Glutamatergic neuron (in vitro differentiated cells): ENCODE measurements at places on chromosomes 1 and 21. TPM values are rescaled to one million over a fixed set of nuclear protein-coding genes. Genes with fewer than 3 reads are reported as not detected.

DNA sequence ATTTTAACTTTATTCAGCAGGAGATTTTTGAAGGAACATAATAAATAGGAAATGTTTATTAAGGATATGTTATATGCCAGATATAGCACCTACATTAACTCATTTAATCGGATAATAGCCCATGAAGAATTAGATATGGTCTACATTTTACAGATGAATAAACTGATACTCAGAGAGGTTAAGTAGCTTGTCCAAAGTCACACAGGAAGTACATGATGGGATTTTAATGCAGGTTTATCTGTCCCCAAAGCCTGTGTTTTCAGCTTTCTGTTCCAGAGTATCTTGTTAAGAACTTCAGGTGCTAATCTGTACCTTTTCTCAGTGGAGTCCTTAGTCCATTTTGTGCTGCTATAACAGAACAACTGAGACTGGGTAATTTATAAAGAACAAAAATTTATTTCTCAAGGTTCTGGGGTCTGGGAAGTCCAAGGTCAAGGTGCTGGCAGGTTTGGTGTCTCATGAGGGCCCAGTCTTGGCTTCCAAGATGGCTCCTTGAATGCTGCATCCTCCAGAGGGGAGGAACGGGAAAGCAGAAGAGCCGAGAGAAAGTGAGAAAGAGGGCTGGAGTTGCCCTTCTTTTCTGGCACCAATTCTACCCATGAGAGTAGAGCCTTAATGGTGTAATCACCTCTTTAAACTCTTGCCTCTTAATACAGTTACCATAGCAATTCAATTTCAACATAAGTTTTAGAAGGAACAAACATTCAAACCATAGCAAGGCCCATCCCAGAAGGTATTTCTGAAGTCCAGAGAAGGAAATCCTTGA lies 17.3 kb downstream of the C1orf21 start:
- no peak for DNase-seq

DNA sequence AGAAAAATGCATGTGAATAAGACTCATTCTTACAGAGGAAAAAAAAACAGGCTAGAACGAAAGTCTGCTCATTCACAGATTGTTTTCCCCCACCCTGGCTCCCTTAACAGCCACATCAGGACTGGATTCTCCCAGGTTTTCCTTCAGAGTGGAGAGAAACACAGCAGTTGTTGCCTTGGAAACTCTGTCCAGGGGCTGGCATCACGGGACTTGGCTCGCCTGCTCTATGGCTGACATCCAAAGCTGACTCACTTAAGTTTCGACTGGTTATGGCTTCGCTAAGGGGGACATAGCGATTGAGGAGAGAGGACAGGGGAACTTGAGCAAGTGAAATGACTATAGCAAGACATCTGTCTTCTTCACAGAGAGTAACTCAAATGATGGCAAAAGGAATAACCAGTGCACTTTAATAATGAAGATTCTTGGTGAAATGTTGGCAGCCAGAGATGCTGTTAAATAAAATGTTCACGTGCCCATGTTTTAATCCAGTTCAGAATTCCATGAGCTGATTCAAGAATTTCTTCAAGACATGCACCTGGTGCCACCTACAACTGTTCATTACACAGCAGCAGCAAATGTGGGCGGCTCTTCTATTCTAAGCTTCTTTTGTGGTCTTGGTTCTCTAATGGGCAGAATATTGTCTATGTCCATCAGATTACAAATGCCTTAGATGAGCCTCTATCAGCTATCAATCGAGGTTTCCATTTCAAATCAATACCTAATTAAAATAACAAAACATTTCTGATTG lies 21.8 kb downstream of the MIS18A start:
- peak; percentile 34 for DNase-seq

DNA sequence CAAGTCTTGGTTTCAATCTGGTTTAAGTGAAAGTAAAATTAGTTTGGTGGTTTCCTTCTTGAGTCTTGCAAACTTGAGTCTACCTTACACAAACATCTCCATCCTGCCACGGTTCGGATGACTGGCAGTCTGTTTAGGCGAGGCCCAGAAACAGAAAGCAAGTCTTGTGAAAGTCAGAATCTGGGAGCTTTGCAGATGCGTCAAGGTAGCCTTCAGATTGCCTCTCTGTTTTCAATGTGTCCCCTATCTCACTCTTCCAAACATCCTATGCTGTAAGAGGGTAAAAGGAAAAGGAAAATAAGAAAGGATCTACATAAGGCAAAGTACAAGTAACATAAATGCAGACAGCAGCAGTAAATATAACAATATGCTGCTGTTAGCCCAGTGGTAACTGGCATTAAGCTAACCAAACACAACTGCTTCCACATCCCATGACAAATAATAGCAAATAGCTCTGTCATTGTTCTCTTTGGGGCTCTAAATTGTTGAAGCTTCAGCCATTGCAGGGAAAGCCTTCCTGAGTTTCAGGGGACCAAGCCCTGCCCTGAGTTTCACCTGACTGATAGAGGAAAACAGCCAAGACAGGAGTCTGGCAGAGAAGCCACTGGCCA lies 26.2 kb upstream of the C1orf105 start:
- DNase-seq, result no peak

GRCh38 chr1:42014823-42015222 lies 96.1 kb upstream of the HIVEP3 start:
- no peak for DNase-seq

DNA sequence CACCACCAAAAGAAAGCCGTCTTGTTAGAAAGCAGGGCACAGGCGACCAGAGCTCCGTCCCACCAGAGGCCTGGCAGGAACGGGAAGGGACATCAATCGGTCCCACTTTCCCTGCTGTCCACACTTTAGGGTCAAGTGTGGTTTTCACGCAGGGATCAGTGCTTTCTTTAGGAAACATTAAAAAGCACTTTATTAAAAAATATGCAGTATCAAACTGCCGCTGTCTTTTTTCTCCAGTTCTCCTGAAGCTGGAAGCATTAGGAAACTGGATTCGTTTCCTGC lies 437 bp downstream of the IFNLR1 start:
- no peak for DNase-seq

DNA sequence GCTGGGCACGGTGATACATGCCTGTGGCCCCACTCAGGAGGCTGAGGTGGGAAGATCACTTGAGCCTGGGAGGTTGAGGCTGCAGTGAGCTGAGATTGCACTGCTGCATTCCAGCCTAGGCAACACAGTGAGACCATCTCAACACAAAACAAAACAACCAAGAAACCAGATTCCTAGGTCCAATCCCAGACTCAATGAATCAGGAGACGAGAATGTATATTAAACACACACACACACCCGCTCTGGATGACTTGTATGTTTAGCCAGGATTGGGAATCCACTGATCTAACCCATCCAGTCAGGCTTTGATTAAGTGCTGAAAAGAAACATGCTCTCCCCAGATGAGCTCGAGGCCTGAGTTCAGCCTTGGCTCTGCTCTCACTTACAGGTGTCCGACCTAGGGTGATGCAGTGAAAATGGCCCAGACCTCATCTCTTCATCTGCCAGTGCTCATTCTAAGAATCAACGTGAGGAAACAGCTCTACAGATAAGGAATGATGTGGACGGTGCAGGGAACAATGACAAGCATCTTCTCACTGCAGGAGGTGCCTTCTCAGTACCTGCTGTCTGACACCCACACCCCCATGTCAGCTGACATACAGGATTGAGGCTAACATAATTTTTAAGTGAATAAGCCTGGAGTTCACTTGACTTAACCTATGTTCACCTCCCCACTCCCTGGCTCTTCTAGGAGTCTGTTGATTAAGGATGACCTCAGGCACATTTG lies 15.3 kb upstream of the SRSF4 start:
- DNase-seq, result no peak

- no peak for DNase-seq
Measured at GRCh38 chr1:21338573-21339355, 48.5 kb upstream of the ECE1 start.

DNA sequence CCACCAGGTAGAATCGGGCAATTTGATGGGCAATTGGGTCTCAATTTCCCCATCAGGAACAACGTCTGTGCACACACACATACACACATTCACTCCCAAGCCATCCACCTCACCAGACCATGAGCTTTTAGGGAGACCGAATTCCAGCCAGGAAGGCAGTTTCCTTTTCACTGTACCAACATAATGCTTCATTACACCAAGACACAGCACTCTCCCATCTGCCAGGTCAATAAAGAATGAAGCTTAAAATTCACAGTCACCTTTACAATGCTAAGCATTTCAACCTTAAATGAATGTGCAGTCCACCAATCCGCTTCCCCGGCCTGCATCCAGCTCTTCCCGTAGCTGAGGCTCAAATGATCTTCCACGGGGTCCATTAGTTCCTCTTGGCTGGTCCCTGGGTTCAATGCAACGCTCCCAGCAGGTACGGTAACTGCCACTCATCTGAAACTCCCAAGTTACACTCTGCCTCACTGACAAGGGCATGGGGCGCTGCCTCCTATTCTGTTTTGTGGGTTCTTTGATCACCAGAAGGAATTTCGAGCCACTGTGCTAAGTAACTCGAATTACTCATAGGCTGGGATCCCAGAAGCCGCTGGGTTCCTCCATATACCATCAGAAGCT lies 105.0 kb downstream of the SIM2 start:
- DNase-seq, result no peak

- DNase-seq, result no peak
Measured at GRCh38 chr1:162265983-162266382, 110.7 kb downstream of the SPATA46 start.

- no peak for DNase-seq
Measured at GRCh38 chr21:36282568-36283230, 37.3 kb upstream of the MORC3 start.

GRCh38 chr1:43587594-43587993 lies 56.9 kb downstream of the PTPRF start:
- no peak for DNase-seq

DNA sequence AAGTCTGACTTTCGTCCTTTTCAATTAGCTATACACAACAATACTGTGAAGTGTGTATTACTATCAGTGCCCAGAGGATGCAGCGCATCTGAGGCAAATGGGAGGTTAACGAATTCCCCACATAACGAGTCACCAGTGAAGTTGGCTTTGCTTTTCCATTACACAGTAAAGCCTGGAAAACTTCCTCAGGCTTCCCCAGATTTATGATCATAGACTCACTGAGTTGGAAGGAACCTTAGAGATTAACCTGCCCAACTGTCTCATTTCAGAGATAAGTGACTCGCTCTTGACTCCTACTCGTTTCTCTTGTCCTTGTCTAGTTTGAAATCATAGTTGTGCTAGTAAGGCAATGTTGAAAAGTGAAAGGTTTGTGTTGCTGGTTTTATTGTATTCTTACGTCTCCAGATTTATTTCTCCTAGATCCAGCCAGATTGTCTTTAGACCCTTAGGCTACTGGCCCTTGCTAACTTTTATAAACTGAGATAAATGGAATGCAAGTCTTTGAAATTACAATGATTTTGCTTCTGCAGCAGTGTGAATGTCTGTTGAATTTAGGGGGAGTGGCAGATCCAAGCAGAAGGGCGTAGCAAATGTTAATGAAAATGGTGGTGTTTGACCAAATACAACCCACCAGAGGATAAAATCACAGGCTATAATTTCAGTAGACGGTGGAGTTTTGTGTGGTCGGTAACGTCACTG lies 17.3 kb downstream of the S1PR1 start:
- no peak for DNase-seq

DNA sequence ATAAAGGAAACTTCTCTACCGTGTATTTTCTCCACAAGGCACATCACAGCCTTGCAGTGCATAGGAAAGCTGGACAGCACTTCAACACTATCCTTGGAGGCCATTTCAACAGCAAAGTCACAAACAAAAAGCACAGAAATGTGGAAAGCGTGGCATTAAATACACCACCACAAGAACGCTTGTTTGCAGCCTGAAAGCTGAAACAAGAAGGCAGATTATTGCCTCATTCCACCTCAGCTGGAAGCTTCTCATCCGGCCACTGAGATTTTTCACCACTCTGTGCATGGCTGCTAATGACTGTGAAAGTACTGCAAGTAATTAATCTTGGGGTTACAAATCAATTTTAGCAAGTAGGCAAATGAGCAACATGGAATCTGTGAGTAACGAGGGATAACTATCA lies 50.9 kb upstream of the GALNT2 start:
- no peak for DNase-seq

DNA sequence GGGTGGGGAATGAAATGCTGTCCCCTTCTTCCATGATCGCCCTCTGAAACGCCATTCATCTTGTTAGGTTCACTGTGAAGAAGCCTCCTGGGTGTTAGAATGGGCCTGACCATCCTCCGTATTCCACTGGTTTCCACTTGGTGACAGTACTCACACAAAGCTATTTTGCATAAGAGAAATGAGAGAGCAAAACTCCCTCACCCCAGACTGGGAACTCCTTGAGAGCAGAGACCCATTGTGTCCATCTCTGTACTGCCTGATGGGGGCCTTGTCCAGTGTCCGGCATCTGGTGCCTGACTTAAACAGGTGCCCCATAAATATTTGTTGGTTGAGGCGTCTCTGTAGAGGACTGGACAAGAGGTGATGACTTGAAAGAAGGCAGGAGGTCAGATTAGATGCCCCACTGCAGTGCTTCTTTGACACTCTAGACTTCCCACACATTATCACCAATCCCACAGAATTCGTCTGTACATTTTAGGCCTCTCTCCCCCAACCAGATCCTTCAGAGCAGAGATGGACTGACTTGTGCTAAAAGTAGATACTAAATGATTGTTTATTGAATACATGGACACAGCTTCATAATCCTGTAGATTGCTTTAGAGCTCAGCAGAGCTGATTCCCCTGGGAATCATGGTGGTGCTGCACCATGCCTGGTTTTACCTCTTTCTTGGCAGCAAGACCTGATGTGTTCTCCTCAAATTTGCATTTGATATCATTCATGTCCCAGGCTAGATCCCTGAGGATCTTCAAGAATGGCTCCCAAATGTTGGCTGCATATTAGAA lies 22.4 kb upstream of the KCNA2 start:
- DNase-seq, result no peak

- peak; percentile 7 for DNase-seq
Measured at GRCh38 chr21:44443291-44443890, 11.9 kb upstream of the LRRC3 start.

DNA sequence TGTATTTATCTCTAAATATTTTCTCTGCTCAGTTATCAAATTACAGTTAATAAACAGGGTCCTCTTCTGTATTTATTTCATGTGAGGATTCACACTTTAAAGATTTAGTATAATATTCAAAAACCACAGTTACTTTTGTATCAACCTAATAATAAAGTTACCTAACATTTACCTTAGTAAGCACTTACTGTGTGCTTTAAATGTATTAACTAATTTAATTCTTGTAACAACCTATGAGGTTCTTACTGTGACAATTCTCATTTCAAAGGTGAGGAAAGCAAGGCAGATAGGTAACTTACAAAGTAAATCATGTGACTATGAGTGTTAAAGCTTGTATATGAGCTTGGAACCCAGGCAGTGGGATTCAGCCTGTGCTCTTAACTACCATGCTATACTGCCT lies 30.2 kb downstream of the DNAH14 start:
- no peak for DNase-seq

- no peak for DNase-seq
Measured at GRCh38 chr1:59282951-59283350, 13.9 kb upstream of the FGGY start.

MAB21L3 gene
- total RNA-seq, result 0.22 TPM

BTBD8 gene
- total RNA-seq, result 13.4 TPM

ERVH48-1 gene
- 0.59 TPM for total RNA-seq

PRKAA2 gene
- total RNA-seq, result 1.3 TPM

RPE65 gene
- not detected for total RNA-seq
